ENCODE measurements at places on chromosomes 5 and 9.

DNA sequence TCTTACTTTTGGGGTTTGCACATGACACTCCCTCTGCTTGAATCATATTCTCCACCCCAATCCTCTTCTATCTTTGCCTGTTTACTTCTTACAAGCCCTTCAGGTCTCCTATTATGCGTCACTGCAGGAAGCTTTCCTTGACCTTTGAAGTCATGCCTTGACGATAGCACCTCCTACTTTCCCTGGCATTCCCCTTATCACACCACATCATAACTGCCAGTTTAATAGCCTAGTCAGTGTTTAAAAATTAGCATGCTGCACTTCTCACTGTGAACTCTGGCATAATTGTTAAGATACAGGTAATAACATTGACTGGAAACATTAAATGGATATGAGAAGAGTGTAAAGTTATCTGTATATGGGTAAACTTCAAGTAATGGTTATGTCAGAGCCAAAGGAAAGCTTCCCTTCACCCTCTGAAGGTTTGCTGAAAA, 37.1 kb upstream of the CEP120 start:
- DNase-seq, result no peak

DNA sequence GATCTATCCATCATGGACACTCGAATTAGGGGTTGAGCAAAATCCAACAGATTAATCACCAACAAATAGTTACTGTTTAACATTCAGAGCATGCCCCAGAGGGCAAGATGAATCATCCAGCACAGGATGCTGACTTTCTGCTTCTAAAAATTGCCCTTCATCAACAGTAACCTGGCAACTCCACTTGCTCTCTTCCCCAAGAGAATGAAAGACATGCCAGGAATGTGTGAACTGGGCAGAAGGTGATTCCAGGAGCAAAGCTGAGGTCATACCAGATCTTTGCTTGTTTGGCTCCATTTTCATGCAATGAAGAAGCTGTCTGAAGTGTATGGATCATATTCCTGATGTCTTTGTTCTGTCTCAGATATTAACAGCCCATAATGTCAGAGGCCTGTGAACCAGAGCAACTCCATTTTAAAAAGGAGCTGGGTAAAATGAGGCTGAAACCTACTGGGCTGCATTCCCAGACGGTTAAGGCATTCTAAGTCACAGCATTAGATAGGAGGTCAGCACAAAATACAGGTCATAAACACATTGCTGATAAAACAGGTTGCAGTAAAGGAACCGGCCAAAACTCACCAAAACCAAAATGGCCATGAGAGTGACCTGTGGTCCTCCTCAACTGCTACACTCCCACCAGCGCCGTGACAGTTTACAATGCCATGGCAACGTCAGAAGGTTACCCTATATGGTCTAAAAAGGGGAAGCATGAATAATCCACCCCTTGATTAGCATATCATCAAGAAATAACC, 2.5 kb upstream of the ZNF367 start:
- peak; percentile 95 for DNase-seq

- no peak for DNase-seq
Observed at GRCh38 chr9:92508018-92508820, 25.9 kb upstream of the ASPN start.

- DNase-seq, result no peak
Observed at GRCh38 chr5:67166460-67167285, 29.9 kb downstream of the CD180 start.

GRCh38 chr5:173953528-173954090, 35.4 kb upstream of the C5orf47 start:
- peak; percentile 74 for DNase-seq

GRCh38 chr9:7802666-7803065, 3.1 kb upstream of the DMAC1 start:
- DNase-seq, result no peak

- no peak for DNase-seq
Observed at GRCh38 chr5:151459680-151460324, 12.4 kb downstream of the SLC36A1 start.

- DNase-seq, result no peak
Observed at GRCh38 chr5:77885519-77885918, 109.4 kb upstream of the TBCA start.

GRCh38 chr5:128014578-128014977, 69.0 kb upstream of the SLC12A2 start:
- DNase-seq, result no peak

Measured in Panc1 (cell line).